Activated CD4-positive, CD25-positive, alpha-beta regulatory T cell (primary cell): ENCODE measurements at places on chromosomes 7 and 10.
A peak's percentile ranks its signal among the peaks of the same experiment; 100 is the strongest.

DNA sequence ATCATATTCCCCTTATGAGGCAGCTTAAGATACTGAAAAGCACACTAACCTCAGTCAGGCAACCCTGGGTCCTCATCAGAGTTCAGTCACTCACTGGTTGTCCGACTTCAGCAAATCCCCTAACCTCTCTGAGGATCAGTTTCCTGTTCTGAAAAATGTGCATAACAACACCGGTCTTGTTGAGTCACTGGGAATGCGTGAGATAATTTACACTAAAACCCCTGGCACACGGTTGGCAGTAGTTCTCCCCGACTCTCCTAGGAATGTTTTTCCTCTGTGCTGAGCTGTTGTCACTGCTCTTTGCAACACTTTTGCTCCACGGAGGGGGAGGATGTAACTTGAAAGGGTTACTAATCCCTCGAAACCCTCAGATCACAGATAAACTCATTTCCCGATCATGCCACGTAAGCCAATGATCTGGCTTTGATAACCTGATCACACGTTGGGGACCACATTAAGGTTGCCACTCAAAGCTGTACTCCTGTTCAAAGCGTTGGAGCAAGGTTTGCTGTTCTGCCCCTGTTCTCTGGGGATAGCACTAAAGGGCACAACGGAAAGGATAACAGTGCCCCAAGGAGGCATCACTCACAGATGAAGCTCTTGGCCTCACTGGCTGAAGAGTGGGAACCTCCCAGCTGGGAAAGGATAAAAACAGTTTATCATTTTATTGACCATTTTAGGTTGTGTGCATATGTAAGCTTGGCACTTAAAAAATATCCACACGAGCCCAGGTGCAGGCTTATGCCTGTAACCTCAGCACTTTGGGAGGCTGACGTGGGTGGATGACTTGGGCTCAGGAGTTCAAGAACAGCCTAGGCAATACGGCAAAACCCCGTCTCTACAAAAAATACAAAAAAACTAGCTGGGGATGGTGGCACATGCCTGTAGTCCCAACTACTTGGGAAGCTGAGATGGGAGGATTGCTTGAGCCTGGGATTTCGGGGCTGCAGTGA is 5.0 kb upstream of the RBM17 start:
- peak; percentile 30 for DNase-seq

GRCh38 chr7:41114131-41114530 is 588.8 kb downstream of the INHBA start:
- no peak for DNase-seq

DNA sequence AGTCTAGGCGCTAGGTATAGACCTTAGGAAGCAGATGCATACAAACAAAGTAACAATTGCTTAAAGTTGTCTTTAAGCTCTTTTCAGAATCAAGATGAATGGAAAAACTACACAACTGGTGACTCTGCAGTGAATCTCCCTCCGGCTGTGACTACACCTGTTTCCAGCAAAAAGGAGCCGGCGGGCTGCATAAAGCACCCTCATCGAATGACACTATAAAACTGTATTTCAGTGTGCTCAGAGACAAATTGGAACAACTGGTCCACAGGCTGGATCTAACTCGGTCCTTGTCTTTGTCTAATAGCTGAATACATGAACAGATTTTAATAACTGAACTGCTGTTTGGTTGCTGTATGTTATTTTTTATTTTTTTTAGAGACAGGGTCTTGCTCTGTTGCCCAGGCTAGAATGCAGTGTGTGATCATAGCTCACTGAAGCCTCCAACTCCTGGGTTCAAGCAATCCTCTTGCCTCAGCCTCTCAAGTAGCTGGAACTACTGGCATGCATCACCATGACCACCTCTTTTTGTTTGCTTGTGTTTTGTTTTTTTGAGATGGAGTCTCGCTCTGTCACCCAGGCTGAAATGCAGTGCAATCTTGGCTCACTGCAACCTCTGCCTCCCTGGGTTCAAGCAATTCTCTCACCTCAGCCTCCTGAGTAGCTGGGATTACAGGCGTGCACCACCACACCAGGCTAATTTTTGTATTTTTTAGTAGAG is 64.2 kb upstream of the SVIL start:
- DNase-seq, result no peak

GRCh38 chr7:91784469-91784868 is 96.0 kb downstream of the MTERF1 start:
- no peak for DNase-seq

DNA sequence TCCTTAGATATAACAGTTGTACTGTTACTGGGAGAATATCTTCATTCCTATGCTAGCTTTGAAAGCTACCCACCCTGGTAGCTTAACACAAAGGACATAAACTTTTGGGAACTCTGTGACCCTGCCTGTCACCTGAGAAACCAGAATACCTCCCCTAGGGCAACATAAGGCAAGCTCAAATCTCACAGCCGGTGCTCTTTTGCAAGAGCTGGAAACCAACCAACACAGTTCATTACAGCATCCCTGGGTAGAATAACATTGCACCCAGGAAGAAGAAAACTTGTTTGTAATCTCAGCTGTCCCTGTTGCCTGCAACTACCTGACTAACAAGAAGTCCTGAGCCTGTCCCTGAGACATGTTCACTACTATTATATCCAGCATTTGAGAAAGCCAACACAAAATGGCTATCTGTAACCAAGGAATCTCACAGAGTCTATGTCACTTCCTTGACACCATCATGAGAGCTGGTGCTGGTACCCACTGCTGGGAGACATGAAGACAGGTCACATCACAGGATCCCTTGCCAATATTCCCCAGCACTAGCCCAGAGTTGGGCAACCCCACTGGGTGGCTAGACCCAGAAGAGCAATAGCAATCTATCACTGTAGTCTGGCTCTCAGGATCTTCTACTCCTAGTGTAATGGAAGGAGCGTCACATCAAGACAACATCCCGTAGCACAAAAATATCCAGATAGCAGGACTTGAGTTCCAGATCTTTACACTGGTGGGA is 31.3 kb downstream of the AKR1C3 start:
- DNase-seq, result no peak

- DNase-seq, result no peak
These were observed 8.7 kb upstream of the TTYH3 start for GRCh38 chr7:2622869-2623697.

GRCh38 chr7:155531681-155532080 is 14.7 kb downstream of the CNPY1 start:
- no peak for DNase-seq

DNA sequence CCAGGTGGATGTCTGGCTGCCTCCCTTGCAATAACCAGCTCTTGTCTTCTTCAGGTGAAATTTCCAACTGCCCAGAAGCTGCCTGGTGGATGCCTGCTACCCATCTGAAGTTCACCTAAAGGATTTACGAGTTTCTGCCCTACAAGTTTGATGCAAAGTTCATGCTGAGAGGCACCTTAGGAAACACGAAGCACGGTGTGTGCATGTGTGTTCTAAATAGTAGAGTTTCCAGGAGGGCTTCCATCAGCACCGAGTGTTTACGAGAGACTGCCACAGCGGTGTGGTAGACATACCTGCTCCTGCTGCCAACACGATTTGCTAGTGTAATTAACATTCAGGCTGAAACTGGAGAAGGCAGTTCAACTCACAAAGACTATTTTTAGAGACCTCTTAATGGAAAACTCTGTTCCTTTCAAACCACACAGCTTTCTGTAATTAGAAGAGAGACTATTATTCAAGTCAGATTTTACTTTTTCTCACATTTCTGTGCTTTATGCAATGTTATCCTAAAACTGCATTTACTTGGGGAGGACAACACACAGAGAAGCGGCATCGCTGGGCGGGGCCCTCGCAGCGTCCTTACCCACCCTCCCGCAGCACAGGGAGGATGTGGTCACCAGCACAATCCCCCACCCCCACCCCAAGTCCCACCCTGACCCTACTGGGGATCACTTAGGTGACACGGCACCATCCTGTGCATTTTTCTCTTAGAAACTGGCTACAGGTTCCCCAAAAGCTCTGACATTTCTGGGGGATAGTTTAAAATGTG is 15.5 kb upstream of the CPXM2 start:
- DNase-seq, result no peak

DNA sequence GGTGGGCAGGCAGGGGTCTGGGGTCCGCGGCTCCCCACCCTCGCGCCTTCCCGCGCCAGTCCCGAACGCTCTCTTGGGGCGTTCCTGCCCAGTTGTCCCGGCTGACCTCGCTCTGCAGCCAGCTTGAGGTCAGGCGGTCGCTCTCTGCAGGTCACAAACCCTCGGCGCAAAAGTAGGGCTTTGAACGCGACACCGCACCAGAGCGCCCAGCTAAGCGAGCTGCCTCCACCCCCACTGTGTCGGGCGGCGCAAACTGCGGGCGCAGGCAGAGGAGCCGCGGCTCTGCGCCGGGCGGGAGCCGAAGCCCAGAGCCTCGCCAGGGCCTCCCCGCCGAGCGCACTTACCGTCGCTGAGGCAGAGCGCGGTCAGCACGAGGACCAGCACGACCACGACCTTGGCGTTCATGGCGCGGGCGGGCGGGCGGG is 284 bp downstream of the CXCL12 start:
- DNase-seq, result no peak

DNA sequence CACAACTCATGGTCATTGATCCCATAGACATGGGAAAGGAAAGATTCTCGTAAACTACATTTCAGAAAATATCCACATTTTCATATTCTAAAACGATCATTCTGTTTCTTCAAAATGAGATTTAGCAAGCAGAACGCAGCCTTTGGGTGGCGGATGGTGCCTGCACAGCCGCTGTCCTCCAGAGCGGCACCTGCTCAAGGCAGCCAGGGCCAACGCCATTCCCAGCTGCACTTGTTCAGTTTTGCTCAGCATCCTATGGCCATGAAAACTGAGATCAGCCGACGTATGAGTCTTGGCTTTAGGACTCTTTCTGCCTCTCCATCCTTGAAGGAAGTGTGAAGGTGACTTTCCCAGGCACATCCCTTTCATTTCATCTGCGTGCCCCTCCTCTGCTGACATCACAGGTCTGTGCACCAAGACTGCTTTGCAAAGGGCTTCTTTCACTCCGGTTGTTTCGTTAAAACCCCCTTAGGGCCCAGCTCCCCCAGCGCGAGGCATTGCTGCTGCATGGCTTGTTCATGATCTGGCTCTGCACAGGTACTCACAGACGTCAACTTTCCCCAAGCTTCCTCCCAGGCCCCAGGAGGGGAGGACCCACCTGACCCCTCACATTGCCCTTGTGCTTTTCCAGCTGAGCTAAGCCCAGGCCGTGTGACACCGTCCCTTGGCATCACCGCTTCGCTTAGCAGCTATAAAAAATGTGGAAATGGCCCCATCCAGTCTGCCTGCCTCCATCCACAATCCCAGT is 37.2 kb downstream of the TCERG1L start:
- DNase-seq, result no peak

DNA sequence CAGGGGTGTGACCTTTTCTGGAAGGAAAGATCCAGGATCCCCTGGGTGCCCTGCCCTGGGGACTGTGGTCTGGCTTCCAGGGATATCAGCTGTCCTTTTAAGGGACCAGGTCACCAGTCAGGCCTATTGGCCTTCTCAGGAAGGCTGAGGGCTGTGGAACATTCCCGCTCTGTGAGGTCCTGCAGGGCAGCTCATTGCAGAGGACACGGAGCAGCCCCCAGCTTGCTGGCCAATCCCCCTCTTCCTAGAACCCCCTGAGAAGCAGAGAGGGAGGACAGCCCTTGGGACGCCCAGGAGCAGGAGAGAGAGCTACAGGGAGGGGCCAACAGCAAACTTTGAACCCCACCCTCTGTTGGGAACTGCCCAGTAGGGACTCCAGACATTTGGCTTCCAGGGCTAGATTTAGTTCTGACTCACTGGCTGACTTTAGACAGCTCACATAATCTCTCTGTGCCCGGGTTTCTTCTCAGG is 67.9 kb upstream of the COL13A1 start:
- no peak for DNase-seq

DNA sequence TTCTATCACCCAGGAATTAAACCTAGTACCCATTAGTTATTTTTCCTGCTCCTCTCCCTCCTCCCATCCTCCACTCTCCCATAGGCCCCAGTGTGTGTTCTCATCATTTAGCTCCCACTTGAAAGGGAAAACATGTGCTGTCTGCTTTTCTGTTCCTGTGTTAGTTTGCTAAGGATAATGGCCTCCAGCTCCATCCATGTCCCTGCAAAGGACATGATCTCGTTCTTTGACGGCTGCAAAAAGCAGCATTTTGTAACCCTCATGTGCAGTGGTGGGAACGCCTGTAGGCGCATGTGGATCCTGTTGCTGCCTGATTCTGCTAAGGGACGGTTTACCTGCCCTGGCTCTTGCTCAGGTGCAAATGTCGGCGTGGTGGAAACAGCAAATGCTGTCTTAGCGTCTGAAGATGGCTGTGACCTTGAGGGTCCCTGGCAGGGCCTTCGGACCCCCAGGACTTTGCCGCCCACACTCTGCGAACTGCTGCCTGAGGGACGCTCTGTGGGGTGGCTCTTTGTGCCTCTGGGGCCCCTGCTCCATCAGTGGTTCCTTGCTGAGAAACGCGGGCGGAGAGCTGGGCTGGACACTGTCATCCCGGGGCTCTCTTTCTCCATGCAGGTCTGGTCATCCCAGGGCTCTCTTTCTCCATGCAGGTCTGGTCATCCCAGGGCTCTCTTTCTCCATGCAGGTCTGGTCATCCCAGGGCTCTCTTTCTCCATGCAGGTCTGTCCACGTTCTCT is 5.6 kb upstream of the MTG1 start:
- DNase-seq, result no peak
